Activated CD4-positive, alpha-beta memory T cell treated with anti-CD3 and anti-CD28 coated beads for 36 hours (primary cell): ENCODE measurements at places on chromosomes 11 and 22. TPM values are rescaled to one million over a fixed set of nuclear protein-coding genes. Genes with fewer than 3 reads are reported as not detected.

The CRYBB3 gene
- 0.27 TPM for total RNA-seq

The OR5AS1 gene
- not detected for total RNA-seq

The USP47 gene
- total RNA-seq = 58.5 TPM

The ANKK1 gene
- 0.15 TPM for total RNA-seq

The TSPAN32 gene
- total RNA-seq = 6.5 TPM

The MIOX gene
- total RNA-seq = 0.59 TPM

The CELSR1 gene
- total RNA-seq = 0.36 TPM

The LRRN4CL gene
- 0.21 TPM for total RNA-seq

GRCh38 chr11:78290293-78291176 lies 101.8 kb downstream of the USP35 start:
- H3K4me3 ChIP-seq = peak overlapping the region; percentile 2
- H3K4me1 ChIP-seq = peaks cover 34% of the 10 kb centered on the region

DNA sequence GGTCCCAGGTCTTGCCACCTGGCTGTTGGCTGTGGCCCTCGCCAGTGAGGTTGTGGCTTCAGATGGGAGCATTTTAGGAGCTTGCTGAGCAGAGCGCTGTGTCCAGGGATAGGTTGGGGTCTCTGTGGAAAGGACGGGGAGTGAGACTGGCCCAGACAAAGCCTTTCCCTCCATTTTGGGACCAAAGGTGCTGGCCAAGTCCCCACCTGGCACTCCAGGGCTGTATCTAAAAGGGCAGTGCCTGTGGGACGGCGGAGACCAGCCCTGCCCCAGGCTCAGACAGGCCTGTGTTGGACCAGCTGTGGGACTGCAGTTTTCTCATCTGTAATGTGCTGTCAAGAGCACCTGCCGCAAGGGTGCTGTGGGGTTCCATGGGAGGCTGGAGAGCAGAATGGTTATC lies 5.0 kb upstream of the KCTD17 start:
- no peaks in the 10 kb centered on the region for H3K27me3 ChIP-seq
- no peaks in the 10 kb centered on the region for H3K36me3 ChIP-seq
- no peak for DNase-seq

DNA sequence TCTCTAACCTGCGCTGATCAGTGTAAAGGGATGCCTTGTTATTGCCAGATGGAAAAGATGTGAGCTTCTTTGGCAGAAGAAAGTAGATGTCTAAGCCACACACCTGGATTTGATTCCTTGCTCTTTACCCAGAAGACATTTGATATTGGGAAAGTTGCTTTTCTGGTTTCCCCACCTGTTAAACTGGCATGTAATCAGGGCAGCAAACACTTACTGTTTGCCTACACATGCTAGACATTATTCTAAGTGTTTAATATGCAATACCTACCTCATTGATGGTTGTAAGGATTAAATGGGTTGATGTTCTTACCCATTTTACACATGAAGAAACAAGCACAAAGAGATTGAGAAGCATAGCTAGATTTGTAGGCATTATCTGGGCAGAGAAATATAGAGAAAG lies 16.6 kb downstream of the ASRGL1 start:
- H3K27ac ChIP-seq = no peak overlapping the region
- no peaks in the 10 kb centered on the region for H3K27me3 ChIP-seq
- peaks cover 10% of the 10 kb centered on the region for H3K4me1 ChIP-seq
- DNase-seq = no peak

GRCh38 chr11:131749101-131749500 lies 378.7 kb downstream of the NTM start:
- peaks cover 9% of the 10 kb centered on the region for H3K27me3 ChIP-seq
- no peak overlapping the region for H3K4me3 ChIP-seq

- H3K36me3 ChIP-seq = peaks cover 9% of the 10 kb centered on the region
- no peaks in the 10 kb centered on the region for H3K27me3 ChIP-seq
- H3K27ac ChIP-seq = no peak overlapping the region
- peak; percentile 60 for DNase-seq
These were observed 30.0 kb upstream of the CABP7 start for GRCh38 chr22:29689880-29690213.

DNA sequence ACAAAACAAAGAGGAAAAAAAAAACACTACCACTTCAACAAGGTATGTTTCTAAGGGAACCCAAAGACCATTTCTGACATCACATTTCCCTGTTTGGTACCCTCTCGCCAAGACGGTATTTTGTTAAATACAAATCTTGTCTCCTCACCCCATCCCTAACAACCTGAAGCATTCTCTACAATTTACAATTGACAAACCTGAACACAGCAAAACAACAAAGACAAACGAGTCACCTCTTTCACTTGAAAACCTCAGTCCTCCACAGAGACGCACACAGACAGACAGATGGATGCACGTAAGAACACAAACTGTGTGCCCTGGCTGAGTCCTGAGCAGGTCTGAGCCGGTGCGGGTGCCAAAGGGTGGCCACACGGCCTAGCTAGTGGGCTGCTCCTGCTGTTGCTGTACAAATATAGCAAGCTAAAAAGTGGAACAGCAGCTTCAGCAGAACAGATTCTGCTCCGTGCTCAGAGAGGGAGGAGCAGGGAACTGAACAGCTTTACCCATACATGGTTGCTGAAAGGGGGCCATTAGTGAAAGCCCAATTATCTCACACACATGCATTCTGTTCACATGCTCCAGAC lies 28.5 kb downstream of the CELF1 start:
- peaks cover 5% of the 10 kb centered on the region for H3K36me3 ChIP-seq
- DNase-seq = peak; percentile 37
- no peaks in the 10 kb centered on the region for H3K27me3 ChIP-seq
- H3K27ac ChIP-seq = peak overlapping the region; percentile 91
- peaks cover 68% of the 10 kb centered on the region for H3K4me1 ChIP-seq
- H3K4me3 ChIP-seq = peak overlapping the region; percentile 40

DNA sequence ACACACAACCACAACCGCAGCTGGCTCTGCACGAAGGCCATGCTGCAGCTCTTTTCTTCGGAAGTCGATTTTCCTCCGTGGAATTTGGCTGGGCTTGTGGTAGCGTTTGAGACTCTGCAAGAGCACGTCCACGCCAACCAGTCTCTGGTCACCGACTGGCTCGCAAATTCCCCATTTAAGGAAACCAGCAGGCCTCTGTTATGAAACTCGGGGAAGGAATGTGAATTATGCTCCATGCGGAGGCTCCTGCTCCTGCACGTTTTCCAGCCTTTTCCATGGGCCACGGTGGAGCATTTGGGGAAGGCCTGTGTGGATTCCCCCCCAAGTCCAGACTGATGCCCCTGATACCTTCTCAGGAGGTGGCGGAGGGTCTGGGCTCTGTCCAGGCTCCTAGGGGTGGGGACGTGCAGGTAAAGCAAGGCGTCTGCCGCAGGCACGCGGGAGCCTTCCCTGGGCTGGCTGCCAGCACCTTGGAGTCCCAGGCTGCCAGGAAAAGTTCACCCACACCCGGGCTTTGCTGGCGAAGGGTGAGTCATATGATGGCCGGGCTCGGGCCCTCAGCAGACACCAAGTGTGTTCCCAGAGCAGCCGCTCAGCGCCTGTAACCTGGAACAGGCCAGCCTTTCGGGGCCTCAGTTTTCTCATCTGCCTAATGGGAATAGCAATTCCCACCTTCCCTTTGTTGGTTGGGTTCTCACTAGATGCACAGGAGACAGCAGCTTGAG lies 41.9 kb downstream of the LRP5 start:
- H3K27me3 ChIP-seq = no peaks in the 10 kb centered on the region
- peaks cover under 1% of the 10 kb centered on the region for H3K36me3 ChIP-seq

- no peaks in the 10 kb centered on the region for H3K36me3 ChIP-seq
- peaks cover 6% of the 10 kb centered on the region for H3K4me1 ChIP-seq
- H3K4me3 ChIP-seq = no peak overlapping the region
- no peak overlapping the region for H3K27ac ChIP-seq
These were observed 23.4 kb upstream of the MPPED1 start for GRCh38 chr22:43388420-43388851.

DNA sequence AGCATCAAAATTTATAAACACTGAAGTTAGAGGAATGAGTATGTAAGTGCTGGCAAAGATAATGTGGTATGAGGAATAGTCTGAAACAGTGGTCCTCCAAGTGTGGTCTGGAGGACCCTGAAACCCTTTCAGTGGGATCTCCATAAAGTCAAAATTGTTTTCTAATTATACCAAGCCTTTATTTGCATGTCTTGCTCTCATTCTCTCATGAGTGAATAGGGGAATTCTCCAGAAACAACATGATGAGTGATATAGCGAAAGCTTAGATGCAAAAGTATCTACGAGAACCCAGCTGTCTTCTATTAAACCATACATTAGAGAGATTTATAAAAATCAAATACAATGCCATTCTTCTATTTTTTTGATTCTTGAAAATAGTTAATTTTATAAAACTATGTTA lies 145.0 kb upstream of the RAG2 start:
- no peak overlapping the region for H3K4me3 ChIP-seq
- peaks cover 3% of the 10 kb centered on the region for H3K4me1 ChIP-seq
- no peak overlapping the region for H3K27ac ChIP-seq
- H3K36me3 ChIP-seq = no peaks in the 10 kb centered on the region
- peaks cover 23% of the 10 kb centered on the region for H3K27me3 ChIP-seq
- DNase-seq = no peak

DNA sequence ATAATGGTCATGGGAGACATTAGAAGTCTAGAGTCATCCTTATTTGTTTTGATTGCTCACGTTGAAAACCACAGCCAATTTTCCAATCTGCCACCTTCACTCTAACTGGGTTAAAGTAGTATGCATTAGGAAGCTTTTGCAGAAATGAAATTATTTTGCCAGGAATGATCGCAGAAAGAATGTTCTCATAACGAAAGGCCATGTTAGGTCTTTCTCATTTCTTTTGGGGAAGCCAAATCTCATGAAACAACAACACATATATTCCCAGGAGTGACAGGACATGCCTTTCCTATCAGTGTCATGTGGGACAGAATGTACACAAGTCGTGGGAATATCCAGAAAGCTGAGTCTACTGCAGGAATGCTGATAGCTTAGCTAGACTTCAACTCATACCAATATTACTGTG lies 386.3 kb downstream of the AASDHPPT start:
- no peak for DNase-seq
- H3K36me3 ChIP-seq = no peaks in the 10 kb centered on the region

GRCh38 chr11:134124660-134125451 lies 56.0 kb downstream of the JAM3 start:
- DNase-seq = no peak
- H3K4me1 ChIP-seq = peaks cover 9% of the 10 kb centered on the region
- H3K4me3 ChIP-seq = no peak overlapping the region
- H3K36me3 ChIP-seq = peaks cover 8% of the 10 kb centered on the region
- H3K27ac ChIP-seq = no peak overlapping the region
- peaks cover 23% of the 10 kb centered on the region for H3K27me3 ChIP-seq

DNA sequence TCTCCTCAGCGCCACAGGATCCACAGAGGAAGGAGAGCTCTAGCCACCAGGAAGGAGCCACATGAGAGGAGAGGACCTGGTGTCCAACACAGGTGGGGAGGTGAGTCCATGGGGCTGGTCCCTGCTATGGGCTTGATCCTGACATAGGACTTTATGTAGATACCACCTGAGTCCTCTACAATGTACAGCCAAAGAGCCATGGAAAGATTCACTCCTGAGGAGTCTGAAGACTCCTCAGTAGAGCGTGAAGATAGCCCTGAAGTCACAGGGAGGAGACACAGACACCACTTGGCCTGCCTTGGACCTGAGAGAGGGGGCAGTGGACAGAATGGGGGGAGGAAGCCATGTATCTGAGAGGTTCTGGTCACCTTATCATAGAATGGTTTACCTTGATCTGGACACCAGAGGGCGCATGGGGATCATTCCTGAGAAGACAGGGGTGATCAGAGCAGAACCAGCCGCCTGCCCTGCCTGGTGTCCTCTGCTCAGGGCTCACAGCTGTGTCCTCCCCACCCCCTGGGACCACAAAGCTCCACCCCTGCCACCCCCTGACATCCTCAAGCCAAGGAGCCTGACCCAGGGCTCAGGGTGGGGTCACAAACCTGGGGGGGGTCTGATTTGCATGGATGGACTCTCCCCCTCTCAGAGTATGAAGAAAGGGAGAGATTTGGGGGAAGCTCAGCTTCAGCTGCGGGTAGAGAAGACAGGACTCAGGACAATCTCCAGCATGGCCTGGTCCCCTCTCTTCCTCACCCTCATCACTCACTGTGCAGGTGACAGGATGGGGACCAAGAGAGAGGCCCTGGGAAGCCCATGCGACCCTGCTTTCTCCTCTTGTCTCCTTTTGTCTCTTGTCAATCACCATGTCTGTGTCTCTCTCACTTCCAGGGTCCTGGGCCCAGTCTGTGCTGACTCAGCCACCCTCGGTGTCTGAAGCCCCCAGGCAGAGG lies 77.0 kb downstream of the ZNF280B start:
- no peaks in the 10 kb centered on the region for H3K4me1 ChIP-seq
- peak overlapping the region; percentile 39 for H3K27ac ChIP-seq
- peak; percentile 66 for DNase-seq
- H3K27me3 ChIP-seq = peaks cover 12% of the 10 kb centered on the region
- no peaks in the 10 kb centered on the region for H3K36me3 ChIP-seq

- DNase-seq = no peak
- H3K36me3 ChIP-seq = no peaks in the 10 kb centered on the region
- H3K4me1 ChIP-seq = no peaks in the 10 kb centered on the region
- H3K27ac ChIP-seq = no peak overlapping the region
These were observed 56.8 kb upstream of the GRIA4 start for GRCh38 chr11:105553025-105553424.

DNA sequence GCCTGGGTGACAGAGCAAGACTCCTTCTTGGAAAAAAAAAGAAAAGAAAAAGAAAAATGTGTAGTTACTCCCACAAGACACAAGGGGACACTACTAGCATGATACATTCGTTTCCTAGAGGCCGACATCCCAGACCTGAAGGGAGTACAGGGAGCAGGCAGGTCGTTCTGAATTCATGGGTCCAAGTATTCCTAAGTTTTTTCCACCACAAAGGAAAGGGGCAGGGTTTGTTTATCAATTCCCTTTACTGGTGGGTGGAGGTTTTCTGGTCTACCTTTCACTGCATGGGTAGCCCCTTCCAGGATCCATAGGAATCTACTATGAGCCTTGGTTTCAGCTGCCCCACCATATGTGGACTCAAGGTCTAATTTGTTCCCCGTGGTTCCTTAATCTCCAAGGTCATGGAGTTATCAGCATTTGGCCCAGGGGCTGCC lies 11.8 kb downstream of the TIGD3 start:
- DNase-seq = peak; percentile 30
- H3K36me3 ChIP-seq = no peaks in the 10 kb centered on the region
- H3K27ac ChIP-seq = no peak overlapping the region
- no peak overlapping the region for H3K4me3 ChIP-seq
- peaks cover 4% of the 10 kb centered on the region for H3K4me1 ChIP-seq
- no peaks in the 10 kb centered on the region for H3K27me3 ChIP-seq

- no peak overlapping the region for H3K27ac ChIP-seq
- H3K27me3 ChIP-seq = peaks cover 5% of the 10 kb centered on the region
- no peaks in the 10 kb centered on the region for H3K4me1 ChIP-seq
- H3K4me3 ChIP-seq = no peak overlapping the region
- no peak for DNase-seq
These were observed 16.2 kb downstream of the SLC37A2 start for GRCh38 chr11:125079151-125079877.

- no peak for DNase-seq
- peaks cover 5% of the 10 kb centered on the region for H3K4me1 ChIP-seq
- peaks cover 7% of the 10 kb centered on the region for H3K27me3 ChIP-seq
- no peak overlapping the region for H3K4me3 ChIP-seq
- H3K36me3 ChIP-seq = no peaks in the 10 kb centered on the region
These were observed 30.1 kb downstream of the ANO1 start for GRCh38 chr11:70108250-70108649.

- H3K4me1 ChIP-seq = no peaks in the 10 kb centered on the region
- H3K4me3 ChIP-seq = no peak overlapping the region
- DNase-seq = no peak
- no peaks in the 10 kb centered on the region for H3K36me3 ChIP-seq
- H3K27ac ChIP-seq = no peak overlapping the region
These were observed 648.2 kb downstream of the FAM181B start for GRCh38 chr11:82085493-82085892.
